Colonic mucosa (tissue), 4 donors: ENCODE measurements at places on chromosomes 3 and 15. TPM values are rescaled to one million over a fixed set of nuclear protein-coding genes. Genes with fewer than 3 reads are reported as not detected.

The POLR2M gene
- total RNA-seq, result 75.9 TPM

The DNASE1L3 gene
- total RNA-seq, result 2.2 TPM

DNA sequence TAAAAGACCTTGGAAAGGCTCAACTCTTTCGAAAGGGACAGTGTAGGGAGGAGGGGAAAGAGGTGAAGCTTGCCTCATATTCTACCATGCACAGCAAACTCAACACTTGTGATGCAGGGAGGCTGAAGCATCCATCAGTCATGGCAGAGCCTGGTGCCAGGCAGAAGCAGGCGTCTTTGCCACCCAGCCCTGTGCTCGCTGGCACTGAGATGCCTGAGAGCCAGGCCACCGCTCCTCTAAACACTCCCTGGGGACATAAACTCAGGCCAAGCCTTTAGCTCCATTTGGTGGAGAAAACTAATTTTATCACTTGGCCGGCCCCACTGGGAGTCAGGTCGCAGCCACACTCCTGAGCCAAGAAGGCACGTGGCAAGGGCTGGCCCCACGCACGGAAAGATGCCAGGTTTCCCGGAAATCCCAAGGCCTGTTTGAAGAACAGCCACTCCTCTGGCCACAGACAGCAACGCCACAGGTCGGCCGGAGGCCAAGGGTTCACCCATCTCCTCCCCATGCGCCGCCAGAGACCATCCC is 30.7 kb downstream of the XXYLT1 start:
- peak; percentile 18 for DNase-seq
- no peaks in the 10 kb centered on the region for H3K4me1 ChIP-seq
- no peak overlapping the region for H3K27ac ChIP-seq
- H3K4me3 ChIP-seq, result no peak overlapping the region
- no peaks in the 10 kb centered on the region for H3K36me3 ChIP-seq
- no peaks in the 10 kb centered on the region for H3K27me3 ChIP-seq

DNA sequence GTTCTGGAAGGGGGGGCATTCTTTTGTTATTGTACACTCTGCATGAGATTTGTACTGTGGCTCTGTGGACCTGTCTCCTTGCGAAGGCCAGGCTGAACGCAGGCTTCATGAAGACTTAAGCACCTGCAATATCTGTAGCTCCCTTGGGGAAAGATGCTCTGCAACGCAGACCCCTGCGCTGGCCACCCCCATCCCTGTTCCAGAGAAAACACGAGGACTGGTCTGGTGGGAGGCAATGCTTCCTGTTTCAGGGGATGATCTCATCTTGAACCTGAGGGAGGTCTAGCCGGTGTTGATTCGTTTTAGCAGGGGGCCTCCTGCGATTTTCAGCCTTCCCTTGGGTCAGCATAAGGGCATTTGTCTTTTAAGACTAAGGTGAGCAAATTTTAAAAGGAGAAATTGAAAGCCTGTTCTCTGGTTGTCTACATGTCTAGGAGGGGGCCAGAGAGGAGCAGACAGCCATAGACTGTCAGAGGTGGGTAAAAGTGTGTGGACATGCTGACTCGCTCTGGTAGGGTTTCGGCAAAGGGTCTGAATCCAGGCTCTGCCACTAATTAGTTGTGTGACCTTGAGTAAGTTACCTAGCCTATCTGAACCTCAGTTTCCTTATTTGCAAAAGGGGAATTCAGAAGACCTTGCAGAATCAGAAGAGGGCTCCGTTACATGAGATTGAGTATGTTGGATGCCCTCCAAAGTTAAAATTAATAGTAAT is 80.9 kb upstream of the RASGRF1 start:
- no peak overlapping the region for H3K27ac ChIP-seq
- no peaks in the 10 kb centered on the region for H3K4me1 ChIP-seq
- H3K27me3 ChIP-seq, result no peaks in the 10 kb centered on the region
- no peak for DNase-seq
- H3K36me3 ChIP-seq, result no peaks in the 10 kb centered on the region
- H3K4me3 ChIP-seq, result no peak overlapping the region

DNA sequence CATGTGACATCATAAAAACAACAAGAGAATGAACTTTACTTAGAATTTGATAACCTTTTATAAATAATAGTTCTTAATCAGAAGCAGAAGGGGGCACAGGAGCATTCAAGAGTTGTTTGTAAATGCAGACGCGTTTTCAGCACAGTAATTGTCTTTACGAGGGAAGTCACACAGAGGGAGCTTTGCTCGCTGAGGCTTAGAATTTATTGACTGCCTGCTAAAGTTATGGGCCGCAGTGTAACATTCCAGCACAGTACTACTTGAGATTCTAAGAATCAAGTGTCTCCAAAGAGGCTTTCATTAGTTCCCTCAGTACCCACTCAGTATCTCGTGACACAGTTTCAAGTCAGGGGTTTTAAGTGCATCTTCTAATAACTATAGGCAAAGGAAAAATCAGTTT is 288.7 kb downstream of the NR2F2 start:
- H3K27ac ChIP-seq, result no peak overlapping the region
- DNase-seq, result no peak
- no peaks in the 10 kb centered on the region for H3K4me1 ChIP-seq
- H3K4me3 ChIP-seq, result no peak overlapping the region
- no peaks in the 10 kb centered on the region for H3K36me3 ChIP-seq

GRCh38 chr15:40472171-40472727 is 1.5 kb downstream of the CHST14 start:
- DNase-seq, result no peak
- H3K27ac ChIP-seq, result no peak overlapping the region
- H3K4me3 ChIP-seq, result peak overlapping the region; percentile 87
- no peaks in the 10 kb centered on the region for H3K27me3 ChIP-seq

DNA sequence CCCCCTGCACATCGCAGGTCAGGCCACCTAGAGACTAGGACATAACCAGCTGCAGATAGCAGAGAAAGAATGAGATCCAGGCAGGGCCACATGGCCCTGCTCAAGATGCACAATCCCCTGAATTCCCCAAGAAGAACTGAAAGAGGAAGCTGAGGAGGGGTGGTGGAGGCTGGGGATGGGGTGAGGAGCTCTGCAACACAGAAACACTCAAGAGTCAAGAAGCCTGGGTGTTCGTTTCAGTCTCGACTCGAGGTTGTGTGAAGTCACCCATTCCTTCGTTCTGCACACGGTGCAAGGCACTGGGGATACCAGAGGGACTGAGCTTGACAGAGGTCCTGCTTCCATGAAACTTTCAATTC is 62.0 kb downstream of the TLE3 start:
- DNase-seq, result no peak
- no peaks in the 10 kb centered on the region for H3K36me3 ChIP-seq
- H3K27me3 ChIP-seq, result no peaks in the 10 kb centered on the region
- H3K4me1 ChIP-seq, result no peaks in the 10 kb centered on the region
- no peak overlapping the region for H3K4me3 ChIP-seq

GRCh38 chr3:103057003-103057402 is 622.2 kb downstream of the ZPLD1 start:
- no peaks in the 10 kb centered on the region for H3K4me1 ChIP-seq
- no peak for DNase-seq
- no peak overlapping the region for H3K27ac ChIP-seq
- no peaks in the 10 kb centered on the region for H3K27me3 ChIP-seq
- H3K4me3 ChIP-seq, result no peak overlapping the region

- no peak overlapping the region for H3K27ac ChIP-seq
- no peaks in the 10 kb centered on the region for H3K36me3 ChIP-seq
Measured at GRCh38 chr3:172552607-172553006, 29.4 kb upstream of the TNFSF10 start.

GRCh38 chr15:34514251-34514670 is 69.2 kb downstream of the GOLGA8B start:
- peak overlapping the region; percentile 55 for H3K4me3 ChIP-seq
- peak overlapping the region; percentile 23 for H3K27ac ChIP-seq
- H3K4me1 ChIP-seq, result no peaks in the 10 kb centered on the region
- H3K27me3 ChIP-seq, result peaks cover 19% of the 10 kb centered on the region
- no peaks in the 10 kb centered on the region for H3K36me3 ChIP-seq

GRCh38 chr3:186108106-186108940 is 566 bp downstream of the ETV5 start:
- H3K27ac ChIP-seq, result peak overlapping the region; percentile 58
- DNase-seq, result peak; percentile 37
- no peaks in the 10 kb centered on the region for H3K36me3 ChIP-seq

GRCh38 chr3:194905696-194906095 is 220.0 kb downstream of the FAM43A start:
- no peaks in the 10 kb centered on the region for H3K27me3 ChIP-seq
- H3K27ac ChIP-seq, result no peak overlapping the region
- H3K4me3 ChIP-seq, result no peak overlapping the region
- no peak for DNase-seq
- H3K4me1 ChIP-seq, result no peaks in the 10 kb centered on the region
- no peaks in the 10 kb centered on the region for H3K36me3 ChIP-seq
